MM.1S (cell line): ENCODE measurements at places on chromosomes 11 and 22.

GRCh38 chr11:118610225-118610772 lies 2.9 kb downstream of the PHLDB1 start:
- no peak for DNase-seq

GRCh38 chr11:69832561-69833413 lies 13.6 kb upstream of the FGF3 start:
- no peak for DNase-seq

GRCh38 chr11:15607361-15608036 lies 492.8 kb downstream of the INSC start:
- no peak for DNase-seq

GRCh38 chr11:44604171-44604581 lies 38.7 kb downstream of the CD82 start:
- DNase-seq: no peak

- DNase-seq: no peak
Measured at GRCh38 chr11:102196816-102197215, 86.6 kb downstream of the YAP1 start.

GRCh38 chr11:119995730-119996491 lies 142.0 kb downstream of the TRIM29 start:
- DNase-seq: no peak

GRCh38 chr11:73259406-73260126 lies 12.6 kb upstream of the P2RY6 start:
- DNase-seq: no peak

- peak; percentile 84 for DNase-seq
Measured at GRCh38 chr22:24146194-24146616, 35.1 kb upstream of the SUSD2 start.

GRCh38 chr22:30990690-30991089 lies 21.6 kb downstream of the TUG1 start:
- no peak for DNase-seq

GRCh38 chr11:57484141-57484710 lies 23.9 kb downstream of the RTN4RL2 start:
- DNase-seq: no peak

- no peak for DNase-seq
Measured at GRCh38 chr11:113828191-113828590, 47.2 kb downstream of the USP28 start.

DNA sequence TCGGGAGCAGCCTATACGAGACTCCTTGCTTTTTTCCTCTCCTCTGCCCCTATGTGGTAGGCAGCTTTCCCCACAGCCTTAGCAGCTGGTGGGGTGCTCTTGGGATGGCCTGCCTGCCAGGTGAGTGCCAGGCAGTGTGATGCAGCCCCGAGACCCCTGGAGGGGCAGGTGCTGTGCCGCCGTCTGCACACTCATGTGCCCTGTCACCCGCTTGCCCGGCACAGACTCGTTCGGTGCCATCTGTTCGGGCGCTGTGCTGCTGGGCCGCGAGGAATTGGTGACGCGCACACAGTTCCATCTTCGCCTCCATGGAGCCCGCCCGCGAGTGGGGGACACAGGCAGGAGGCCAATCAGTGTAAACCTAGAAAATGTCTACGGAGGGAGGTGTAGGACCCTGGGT lies 15.1 kb downstream of the TRMU start:
- no peak for DNase-seq

DNA sequence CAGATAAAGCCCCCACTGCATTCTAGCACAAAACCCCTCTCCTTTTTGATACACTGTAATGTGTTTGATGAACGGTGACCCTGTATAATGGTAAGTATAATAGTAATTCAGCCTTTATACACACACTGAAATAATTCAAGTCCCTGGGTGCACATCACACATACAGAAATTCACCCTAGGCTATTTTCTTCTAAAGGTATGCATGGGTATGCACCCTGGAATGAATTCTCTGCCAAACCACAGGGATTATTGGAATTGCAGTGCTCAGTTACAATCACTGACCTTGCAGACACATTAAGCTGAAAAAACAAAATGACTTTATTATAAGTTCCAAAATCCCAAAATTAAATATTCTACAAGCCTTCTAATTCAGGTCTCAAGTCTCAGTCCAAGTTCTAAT lies 245.9 kb upstream of the FAT3 start:
- DNase-seq: no peak

- peak; percentile 55 for DNase-seq
Measured at GRCh38 chr11:35272391-35272902, 133.5 kb downstream of the CD44 start.

DNA sequence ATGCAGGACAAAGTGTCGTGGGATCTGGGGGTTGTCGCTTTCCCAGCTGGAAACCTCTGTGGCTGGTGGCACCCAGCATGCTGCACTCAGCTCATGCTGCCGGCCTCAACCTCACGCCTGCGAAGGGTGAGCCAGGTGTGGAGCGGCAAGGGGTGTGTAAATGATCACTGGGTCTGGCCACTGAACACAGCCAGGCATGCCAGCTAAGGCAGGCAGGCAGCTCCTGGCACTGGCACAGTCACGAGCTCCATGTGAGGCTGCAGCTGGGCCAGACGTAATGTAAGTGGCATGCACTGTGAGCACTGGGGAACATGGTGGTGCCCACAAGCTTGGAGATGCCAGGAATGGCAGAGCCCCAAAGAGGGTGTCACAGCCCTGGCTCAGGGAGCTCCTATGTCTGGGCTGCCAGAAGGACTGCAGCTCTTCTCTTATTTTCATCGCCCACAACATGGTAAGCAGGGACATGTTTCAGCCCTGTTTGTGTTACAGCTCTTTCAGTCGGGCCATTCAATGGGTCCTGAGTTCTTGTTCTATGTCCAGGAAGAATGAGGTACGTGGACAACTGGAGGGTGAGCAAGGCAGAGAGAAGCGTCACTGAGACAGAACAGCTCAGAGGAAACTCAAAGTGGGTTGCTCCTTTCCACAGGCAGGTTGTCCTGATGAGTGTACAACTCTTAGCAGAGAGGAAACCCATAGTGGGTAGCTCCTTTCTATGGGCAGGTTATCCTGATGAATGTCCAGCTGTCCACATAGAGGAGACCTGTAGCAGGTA lies 403.8 kb downstream of the CNTN5 start:
- DNase-seq: no peak

GRCh38 chr11:36300650-36301049 lies 4.6 kb downstream of the PRR5L start:
- no peak for DNase-seq

DNA sequence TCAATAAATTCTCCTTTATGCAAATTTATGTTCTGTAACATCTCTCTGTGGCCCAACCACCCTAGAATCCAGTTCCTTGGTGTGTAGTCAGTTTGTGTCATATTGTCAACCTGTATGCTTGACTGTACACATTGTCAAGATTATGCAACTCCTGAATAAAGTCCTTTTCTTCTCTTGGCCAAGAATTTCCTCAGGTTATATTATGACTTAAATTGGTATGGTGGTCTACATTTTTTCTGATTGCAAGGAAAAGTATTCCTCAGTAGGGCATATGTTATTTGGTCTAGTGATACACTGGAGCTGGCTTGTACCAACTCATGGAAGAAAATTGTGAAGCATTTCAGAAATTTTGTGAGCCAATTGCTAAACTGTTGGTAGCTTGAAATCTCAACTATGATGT lies 482.8 kb upstream of the CHORDC1 start:
- DNase-seq: no peak

DNA sequence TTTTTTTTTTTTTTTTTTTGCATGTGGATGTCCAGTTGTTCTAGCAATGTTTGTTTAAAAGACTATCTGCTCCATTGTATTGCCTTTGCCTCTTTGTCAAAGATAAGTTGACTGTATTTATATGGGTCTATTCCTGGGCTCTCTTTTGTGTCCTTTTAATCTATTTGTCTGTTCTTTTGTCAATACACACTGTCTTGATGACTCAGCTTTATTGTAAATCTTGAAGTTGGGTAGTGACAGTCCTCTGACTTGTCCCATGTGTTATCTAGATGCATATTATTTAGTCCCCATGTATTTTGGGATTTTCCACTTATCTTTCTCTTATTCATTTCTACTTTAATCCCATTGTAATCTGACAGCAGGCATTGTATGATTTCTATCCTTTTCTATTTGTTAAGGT lies 3.3 kb downstream of the CCDC81 start:
- no peak for DNase-seq

DNA sequence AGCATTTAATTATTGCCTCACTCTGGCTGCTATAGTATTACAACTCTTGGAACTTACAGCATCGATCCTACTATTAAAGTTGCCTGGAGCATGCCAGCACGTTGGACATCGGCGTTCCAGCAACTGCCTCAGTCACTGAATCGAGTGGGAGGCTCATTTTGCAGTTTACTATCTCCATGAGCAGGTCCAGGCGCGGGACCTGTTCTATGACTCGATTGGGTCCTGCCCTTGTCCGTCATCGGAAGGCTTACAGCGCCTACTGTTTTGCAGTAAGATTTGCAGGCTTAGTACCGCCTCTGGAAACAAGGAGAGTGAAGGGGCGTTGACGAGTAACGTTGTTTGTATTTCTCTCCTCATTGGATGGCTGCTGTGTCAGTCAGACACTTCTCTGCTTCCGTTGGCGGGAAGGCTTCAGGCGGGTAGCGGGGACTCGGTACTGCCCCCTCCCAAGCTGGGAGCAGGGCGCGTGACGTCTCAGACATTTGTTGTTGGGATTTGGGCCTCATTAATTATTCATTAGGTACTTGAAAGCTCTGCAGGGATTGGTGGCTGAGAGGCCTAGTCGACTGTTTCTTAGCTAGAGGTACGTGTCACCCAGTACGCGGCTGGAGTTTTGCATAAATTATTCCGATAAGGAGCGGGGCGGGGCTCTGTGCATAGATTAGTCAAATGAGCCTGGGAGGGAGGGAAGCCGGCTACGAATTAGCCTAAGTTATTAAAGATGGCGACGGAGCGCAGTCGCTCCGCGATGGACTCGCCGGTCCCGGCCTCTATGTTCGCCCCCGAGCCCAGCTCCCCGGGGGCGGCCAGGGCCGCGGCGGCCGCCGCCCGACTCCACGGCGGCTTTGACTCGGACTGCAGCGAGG lies at the start of gene GTPBP1:
GTPBP1 (plus strand) TSS at position 710 of the 866 bp plus-strand sequence; CDS start at position 722, 12 bp downstream.
- DNase-seq: peak; percentile 100

DNA sequence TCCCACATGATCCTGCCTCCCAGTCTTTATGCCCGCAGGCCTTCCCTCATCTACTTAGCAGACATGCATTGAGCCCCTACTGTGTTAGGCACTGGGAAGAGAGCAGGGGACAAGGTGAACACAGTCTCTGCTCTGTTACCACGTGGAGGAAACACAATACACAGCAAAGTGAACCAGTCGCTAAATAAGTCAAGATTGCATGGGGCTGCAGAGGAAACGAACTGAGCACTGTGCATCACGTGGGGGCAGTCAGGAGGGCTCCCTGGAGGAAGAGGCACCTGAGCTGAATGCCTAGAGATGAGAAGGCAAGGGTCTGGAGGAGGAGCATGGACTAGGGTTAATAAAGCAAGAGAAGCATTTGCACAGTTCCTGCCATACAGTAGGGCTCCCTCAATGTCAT lies 102.7 kb downstream of the MN1 start:
- no peak for DNase-seq

GRCh38 chr11:46694072-46694471 lies 6.3 kb downstream of the ARHGAP1 start:
- no peak for DNase-seq

- DNase-seq: no peak
Measured at GRCh38 chr11:12922980-12923507, 86.1 kb upstream of the RASSF10 start.

DNA sequence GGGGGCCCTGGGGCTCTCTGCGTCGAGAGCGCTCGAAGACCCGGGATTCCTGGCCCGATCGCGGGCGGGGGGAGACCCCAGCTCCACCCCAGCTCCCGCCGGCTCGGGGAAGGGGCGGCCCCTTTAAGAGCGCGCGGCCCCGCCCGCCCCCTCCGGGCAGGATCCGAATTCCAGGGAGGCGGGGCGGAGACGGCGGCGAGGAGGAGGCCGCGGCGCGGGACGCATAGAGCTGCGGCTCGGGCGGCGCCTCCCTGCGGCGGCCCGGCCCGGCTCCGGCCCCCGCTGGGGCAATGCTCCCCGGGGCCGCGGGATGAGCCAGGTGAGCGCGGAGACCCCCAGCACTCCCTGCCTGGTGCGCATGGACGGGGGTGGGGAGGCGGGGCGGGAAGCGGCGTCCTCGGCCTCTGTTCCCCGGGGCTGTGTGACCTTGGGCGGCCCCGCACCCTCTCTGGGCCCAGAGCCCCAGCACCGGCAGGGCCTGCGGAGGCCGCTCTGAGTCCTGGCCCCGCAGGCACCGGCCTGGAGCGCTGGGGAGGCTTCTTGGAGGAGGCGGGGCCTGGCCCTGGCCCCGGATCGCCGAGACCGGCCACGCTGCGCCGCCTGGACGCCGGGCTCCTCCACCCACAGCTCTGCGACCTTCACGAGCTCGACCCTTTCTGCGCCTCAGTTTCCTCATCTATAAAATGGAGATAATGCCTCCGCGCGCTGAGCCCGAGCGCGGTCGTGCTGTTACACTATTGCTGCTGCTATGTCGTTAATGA lies 565 bp downstream of the GAS2L1 start:
- DNase-seq: peak; percentile 48

DNA sequence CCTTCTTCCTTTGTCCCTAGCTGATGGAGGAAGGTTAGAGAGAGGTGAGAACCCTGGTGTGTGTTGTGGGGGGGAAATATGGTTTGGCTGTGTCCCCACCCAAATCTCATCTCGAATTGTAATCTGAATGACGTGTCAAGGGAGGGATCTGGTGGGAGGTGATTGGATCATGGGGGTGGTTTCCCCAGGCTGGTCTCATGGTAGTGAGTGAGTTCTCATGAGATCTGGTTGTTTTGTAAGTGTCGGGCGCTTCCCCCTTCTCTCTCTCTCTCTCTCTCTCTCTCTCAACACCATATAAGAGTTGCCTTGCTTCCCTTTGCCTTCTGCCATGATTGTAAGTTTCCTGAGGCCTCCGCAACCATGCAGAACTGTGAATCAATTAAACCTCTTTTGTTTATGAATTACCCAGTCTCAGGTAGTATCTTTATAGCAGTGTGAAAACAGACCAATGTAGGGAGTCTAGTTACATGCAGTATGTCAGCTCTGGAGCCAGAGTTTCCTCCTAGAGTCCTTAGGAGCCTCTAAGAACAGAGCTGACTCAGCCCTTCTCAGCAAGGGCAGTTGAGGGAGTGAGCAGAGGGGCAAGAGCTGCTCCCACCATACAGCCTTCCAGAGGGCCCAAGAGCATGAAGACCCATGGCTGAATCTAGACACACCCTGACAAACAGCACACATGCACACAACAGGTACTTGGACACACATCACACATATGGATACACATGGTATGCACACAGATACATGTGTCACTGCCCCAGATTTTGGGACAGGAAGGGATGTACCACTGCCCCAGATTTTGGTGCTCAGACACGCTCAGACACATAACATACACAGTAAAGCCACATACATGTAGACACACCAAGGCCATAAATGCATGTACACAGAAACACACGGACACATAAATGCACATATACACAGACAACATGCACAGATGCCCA lies 12.9 kb upstream of the LRRC32 start:
- DNase-seq: no peak

GRCh38 chr11:47380078-47380477 lies 1.7 kb upstream of the SPI1 start:
- no peak for DNase-seq

- DNase-seq: peak; percentile 45
Measured at GRCh38 chr22:32926600-32926999, 125.1 kb downstream of the TIMP3 start.

- DNase-seq: no peak
Measured at GRCh38 chr11:11732116-11732515, 109.7 kb upstream of the USP47 start.
